Activated naive CD4-positive, alpha-beta T cell treated with anti-CD3 and anti-CD28 coated beads, Interleukin-2, amount 10 ng/mL, durations not matched to agents 5 hours and 36 hours (primary cell): ENCODE measurements at places on chromosomes 3 and 15. TPM values are rescaled to one million over a fixed set of nuclear protein-coding genes. Genes with fewer than 3 reads are reported as not detected.

The NUSAP1 gene
- 210 TPM for total RNA-seq

The HRG gene
- not detected for total RNA-seq

The WDR72 gene
- total RNA-seq = not detected

The CCR2 gene
- total RNA-seq = 57.8 TPM

The GOLGA8G gene
- total RNA-seq = not detected

The ADCY5 gene
- total RNA-seq = not detected

The SCAANT1 gene
- total RNA-seq = not detected

The EEF1AKMT4 gene
- 4.3 TPM for total RNA-seq
